ENCODE measurements at places on chromosomes 6 and 20. TPM values are rescaled to one million over a fixed set of nuclear protein-coding genes. Genes with fewer than 3 reads are reported as not detected.

- DNase-seq, result no peak
Measured at GRCh38 chr6:157727629-157728182, 95.3 kb upstream of the SNX9 start.

DNA sequence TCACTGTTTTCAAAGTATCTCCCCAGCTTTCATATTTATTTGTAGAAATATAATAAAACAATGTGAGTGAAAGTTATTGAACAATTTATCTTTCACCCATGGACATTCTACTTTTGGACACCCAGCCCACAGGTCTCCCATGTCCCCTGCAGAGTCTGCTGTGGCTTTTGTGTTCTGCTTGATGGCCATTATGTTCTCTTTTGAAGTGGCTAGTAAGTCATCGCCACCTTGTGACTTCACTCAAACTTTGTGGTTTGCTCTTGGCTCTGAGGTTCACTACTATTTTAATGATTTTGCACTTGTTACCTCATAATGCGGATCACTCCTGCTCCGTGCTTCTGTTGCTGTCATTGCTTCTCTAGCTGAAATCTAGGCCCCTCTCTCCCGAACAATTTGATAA, 10.2 kb upstream of the DEFB113 start:
- no peak for DNase-seq

The UST gene
- total RNA-seq, result 6.3 TPM

DNA sequence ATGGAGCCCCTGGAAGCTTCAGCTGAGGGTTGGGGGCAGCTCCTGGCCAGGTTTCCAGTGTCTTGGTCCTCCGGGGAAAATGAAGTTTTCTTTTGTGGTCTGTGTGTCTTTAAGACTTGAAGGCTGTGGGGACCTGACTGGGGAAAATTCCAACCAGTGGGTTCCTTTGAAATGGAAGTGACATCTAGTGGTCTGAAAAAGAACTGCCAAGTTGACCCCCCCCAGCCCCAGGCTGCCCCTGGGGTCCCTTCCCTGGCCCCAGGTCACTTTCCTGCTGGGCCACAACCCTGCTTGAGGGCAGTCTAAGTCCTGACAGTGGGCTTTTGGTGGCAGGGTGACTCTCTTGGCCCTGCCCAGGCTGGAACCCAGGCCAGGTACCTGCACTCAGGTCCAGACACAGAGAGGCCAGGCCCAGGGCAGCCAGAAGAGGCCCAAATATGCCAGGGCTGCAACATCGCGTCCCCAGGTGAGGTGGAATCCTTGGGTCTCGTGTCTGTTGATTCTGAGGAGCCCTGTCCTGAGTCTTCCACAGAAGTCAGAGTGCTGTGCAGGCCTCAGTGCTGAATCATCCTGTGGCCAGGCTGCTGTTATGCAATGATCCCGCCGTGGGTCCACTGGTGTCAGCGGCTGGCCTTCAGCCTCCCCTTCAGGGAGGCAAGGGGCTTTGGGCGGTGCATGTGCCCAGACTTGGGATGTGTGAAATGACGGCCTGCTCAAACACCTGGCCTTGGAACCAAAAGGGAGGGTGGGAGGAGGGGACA, 68.4 kb downstream of the VEGFA start:
- DNase-seq, result peak; percentile 48

GRCh38 chr20:52226370-52226769, 34.8 kb upstream of the ZFP64 start:
- no peak for DNase-seq

The EYS gene
- total RNA-seq, result 0.60 TPM

The SIRPB2 gene
- not detected for total RNA-seq

GRCh38 chr6:165040440-165040839, 269.0 kb downstream of the C6orf118 start:
- DNase-seq, result no peak

The BTBD9 gene
- 20.5 TPM for total RNA-seq

GRCh38 chr6:25434921-25435320, 155.7 kb downstream of the CARMIL1 start:
- DNase-seq, result no peak

All from mesothelial cell of epicardium (in vitro differentiated cells).